ENCODE measurements at places on chromosomes 7 and 10. TPM values are rescaled to one million over a fixed set of nuclear protein-coding genes. Genes with fewer than 3 reads are reported as not detected.

- no peak overlapping the region for H3K4me3 ChIP-seq
- no peaks in the 10 kb centered on the region for H3K36me3 ChIP-seq
- no peak overlapping the region for H3K27ac ChIP-seq
- no peak for DNase-seq
These were observed 205.4 kb downstream of the FANK1 start for GRCh38 chr10:126101736-126102135.

DNA sequence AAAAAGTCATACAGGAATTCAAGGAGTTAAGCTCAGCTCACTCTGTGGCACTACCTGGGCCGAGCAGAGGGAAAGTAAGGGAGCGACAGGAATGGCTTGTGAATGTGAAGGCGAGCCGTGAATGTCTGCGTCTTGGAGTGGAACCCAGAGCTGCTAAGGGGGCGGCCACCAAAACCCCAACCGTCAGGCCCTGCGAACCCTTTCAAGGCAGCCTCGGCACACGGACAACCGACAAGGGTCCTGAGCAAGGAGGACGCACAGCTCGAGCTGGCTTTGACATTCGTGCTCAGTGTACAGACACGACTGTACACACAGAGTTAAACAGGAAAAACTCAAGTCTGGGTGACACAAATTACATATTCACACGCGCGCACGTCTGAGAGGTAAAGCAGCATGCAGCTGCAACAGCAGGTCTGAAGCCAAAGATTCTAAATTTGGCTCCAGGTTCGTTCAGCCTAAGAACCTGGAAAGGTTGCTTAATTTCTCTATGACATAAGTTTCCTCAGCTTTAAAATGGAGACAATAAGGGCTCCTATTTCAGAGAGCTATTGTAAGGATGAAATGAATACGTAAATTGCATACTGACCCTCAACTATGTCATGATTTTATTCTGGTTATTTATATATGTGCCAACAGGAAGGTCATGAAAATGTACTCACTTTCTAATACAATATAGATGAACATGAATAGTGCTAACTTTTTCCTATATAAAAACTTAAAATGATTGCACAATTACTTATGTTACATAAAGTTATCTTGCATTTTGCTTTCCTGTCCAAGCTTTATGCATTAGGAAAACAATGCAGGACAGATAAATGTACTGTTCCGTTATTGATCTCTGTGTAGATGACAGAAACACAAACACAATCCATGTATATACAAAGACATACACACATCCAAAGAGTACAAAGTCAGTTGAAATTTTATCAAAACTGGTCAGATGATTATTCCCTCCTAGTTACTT lies 192.9 kb downstream of the ZMYND11 start:
- H3K4me1 ChIP-seq: peaks cover 6% of the 10 kb centered on the region
- H3K36me3 ChIP-seq: no peaks in the 10 kb centered on the region
- H3K27me3 ChIP-seq: no peaks in the 10 kb centered on the region
- H3K27ac ChIP-seq: no peak overlapping the region
- DNase-seq: no peak

GRCh38 chr7:117250801-117251200 lies 72.1 kb downstream of the WNT2 start:
- DNase-seq: no peak
- no peak overlapping the region for H3K4me3 ChIP-seq
- no peaks in the 10 kb centered on the region for H3K27me3 ChIP-seq
- no peaks in the 10 kb centered on the region for H3K4me1 ChIP-seq
- no peaks in the 10 kb centered on the region for H3K36me3 ChIP-seq
- H3K27ac ChIP-seq: no peak overlapping the region

GRCh38 chr10:71554671-71555070 lies 158.0 kb downstream of the CDH23 start:
- no peak for DNase-seq
- no peaks in the 10 kb centered on the region for H3K36me3 ChIP-seq
- H3K4me1 ChIP-seq: no peaks in the 10 kb centered on the region
- no peak overlapping the region for H3K4me3 ChIP-seq

GRCh38 chr10:4720463-4720862 lies 105.5 kb upstream of the AKR1E2 start:
- H3K27me3 ChIP-seq: no peaks in the 10 kb centered on the region
- H3K4me1 ChIP-seq: no peaks in the 10 kb centered on the region
- no peaks in the 10 kb centered on the region for H3K36me3 ChIP-seq

DNA sequence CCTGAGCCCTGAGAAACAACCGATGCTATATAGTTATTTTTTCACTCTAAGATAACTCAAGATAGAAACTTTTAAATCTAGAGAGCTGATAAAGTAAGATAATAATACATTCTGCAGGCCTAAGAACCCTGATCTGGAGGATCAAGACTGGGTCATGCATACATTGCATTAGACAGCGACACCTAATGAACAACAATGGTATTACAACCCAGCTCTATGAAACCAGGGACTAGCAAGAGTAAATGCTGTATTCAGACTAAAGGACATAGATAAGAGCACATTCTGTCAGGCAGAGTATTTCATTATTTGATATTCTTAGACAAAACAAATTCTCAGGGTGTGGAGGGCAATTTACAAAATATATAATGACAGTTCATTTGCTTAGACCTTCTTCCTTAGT lies 148.6 kb downstream of the GRK5 start:
- H3K27me3 ChIP-seq: no peaks in the 10 kb centered on the region
- H3K27ac ChIP-seq: no peak overlapping the region
- H3K36me3 ChIP-seq: no peaks in the 10 kb centered on the region
- DNase-seq: no peak
- H3K4me3 ChIP-seq: no peak overlapping the region

DNA sequence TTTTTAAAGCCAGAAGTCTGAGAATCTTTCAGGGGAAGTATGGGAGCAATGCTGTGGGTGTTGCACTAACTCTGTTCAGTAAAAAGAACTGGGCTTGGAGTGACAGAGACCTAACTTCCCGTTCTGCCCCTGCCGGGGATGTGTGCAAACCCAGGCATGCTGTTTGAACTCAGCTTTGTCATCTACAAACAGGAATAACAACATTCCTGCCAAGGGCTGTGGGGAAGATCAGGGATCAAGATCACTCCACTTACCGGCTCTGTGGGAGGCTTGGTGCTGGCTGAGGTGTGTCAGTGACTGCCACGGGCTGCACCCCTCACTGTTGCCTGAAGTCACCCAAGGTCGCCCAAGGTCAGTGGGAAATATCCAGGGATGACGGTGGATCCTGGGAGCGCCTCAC lies 23.1 kb upstream of the DRGX start:
- H3K4me1 ChIP-seq: no peaks in the 10 kb centered on the region

DNA sequence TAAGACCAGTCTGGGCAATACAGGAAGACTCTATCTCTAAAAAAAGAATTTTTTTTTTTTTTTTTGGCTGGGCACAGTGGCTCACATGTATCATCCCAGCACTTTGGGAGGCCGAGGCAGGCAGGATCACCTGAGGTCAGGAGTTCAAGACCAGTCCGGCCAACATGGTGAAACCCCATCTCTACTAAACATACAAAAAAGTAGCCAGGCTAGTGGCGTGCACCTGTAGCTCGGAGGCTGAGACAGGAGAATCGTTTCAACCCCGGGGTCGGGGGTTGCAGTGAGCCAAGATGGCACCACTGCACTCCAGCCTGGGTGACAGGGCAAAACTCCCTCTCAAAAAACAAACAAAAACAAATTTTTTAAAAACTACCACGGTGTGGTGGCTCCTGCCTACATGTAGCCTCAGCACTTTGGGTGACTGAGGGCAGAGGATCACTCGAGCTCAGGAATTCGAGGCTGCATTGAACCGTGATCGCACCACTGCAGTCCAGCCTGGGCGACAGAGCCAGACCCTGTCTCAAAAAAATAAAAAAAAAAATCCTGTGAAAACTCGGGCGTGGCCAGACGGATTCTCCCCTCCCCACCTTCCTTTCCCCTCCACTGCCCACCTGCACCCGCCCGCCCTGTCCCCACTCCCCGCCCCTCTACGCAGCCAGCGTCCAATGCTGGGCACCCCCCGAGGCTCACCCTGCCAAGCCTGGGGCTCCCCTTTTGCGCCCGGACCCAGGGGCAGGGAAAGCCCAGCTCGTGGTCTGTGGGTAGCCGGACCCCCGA lies 745 bp upstream of the ORAI2 start:
- no peaks in the 10 kb centered on the region for H3K27me3 ChIP-seq
- H3K4me1 ChIP-seq: peaks cover 85% of the 10 kb centered on the region
- peaks cover 17% of the 10 kb centered on the region for H3K36me3 ChIP-seq
- peak overlapping the region; percentile 96 for H3K4me3 ChIP-seq
- no peak for DNase-seq

DNA sequence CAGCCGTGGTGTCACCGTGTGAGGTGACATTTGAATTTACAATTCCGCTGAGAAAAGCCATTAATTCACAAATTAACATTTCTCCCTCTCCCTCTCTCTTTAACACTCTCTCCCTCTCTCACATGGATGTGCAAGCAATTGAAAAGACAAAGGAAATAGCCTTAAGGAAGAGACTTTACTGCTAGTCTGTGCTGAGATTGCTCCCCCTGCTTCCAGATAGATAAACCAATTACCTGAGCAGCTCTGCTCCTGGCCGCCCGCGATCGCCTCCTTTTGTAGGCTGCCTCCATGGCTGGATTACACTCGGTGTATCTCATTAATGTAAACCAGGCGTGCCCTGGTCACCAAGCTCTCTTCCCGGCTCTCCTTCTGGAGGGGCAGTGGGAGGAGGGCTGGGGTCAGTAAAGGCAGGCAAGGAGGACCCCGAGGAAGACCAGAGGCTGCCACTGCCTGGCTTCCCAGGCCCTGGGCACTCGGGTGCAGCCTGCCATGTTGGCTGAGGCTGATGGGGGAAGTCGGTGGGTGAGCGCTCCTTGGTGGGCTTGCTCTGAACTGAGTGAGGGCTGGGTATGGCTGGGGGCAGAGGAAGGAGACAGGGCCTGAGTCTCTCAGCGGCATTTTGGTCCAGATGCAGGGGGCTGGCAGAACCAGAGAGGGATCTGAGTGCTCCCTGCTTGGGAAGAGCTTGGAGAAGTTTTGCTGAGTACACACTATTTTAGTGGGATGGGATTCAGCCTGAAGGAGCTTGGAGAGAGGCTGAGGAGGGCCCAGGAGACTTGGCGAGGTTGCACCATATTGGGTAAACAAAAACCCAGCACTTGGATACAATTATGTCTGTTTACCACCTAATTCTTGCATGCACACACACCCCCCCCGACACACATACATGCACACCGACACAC lies 42.9 kb downstream of the PAX2 start:
- DNase-seq: no peak
- H3K4me1 ChIP-seq: no peaks in the 10 kb centered on the region
- H3K4me3 ChIP-seq: no peak overlapping the region
- no peaks in the 10 kb centered on the region for H3K36me3 ChIP-seq

GRCh38 chr10:75070961-75071428 lies 40.5 kb upstream of the SAMD8 start:
- no peaks in the 10 kb centered on the region for H3K4me1 ChIP-seq
- no peaks in the 10 kb centered on the region for H3K27me3 ChIP-seq
- no peak for DNase-seq
- H3K27ac ChIP-seq: no peak overlapping the region
- H3K36me3 ChIP-seq: no peaks in the 10 kb centered on the region

DNA sequence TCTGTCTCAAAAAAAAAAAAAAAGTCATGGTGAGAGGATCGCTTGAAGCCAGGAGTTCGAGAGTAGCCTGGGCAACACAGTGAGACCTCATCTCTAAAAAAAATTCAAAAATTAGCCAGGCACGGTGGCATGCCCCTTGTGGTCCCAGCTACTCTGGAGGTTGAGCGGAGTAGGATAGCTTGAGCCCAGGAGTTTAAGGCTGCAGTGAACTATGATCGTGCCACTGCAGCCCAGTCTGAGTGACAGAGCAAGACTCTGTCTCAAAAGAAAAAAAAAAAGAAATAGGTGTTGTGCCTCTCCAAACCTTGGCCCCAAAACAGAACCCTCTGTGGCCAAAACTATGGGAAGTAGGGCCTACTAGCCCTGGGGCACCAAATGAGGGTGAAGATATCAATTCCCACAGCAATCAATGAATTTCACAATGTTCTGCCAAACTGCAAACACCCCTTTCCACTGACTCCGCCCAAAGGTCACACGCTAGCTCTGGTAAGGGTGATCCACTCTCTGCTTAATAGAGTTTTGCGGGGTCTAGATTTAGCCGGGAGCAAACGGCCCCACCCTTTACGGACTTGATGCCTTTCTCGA lies 16.9 kb downstream of the SSC4D start:
- H3K4me1 ChIP-seq: peaks cover 39% of the 10 kb centered on the region
- H3K36me3 ChIP-seq: no peaks in the 10 kb centered on the region
- H3K27ac ChIP-seq: peak overlapping the region; percentile 88
- no peaks in the 10 kb centered on the region for H3K27me3 ChIP-seq
- DNase-seq: no peak

- H3K27me3 ChIP-seq: peaks cover 54% of the 10 kb centered on the region
- peak overlapping the region; percentile 4 for H3K27ac ChIP-seq
- H3K36me3 ChIP-seq: no peaks in the 10 kb centered on the region
- peak overlapping the region; percentile 67 for H3K4me3 ChIP-seq
These were observed 1.1 kb downstream of the TET1 start for GRCh38 chr10:68560943-68561864.

GRCh38 chr7:99786726-99787335 lies 2.8 kb upstream of the CYP3A4 start:
- H3K27me3 ChIP-seq: no peaks in the 10 kb centered on the region
- no peak overlapping the region for H3K27ac ChIP-seq
- H3K4me3 ChIP-seq: no peak overlapping the region

DNA sequence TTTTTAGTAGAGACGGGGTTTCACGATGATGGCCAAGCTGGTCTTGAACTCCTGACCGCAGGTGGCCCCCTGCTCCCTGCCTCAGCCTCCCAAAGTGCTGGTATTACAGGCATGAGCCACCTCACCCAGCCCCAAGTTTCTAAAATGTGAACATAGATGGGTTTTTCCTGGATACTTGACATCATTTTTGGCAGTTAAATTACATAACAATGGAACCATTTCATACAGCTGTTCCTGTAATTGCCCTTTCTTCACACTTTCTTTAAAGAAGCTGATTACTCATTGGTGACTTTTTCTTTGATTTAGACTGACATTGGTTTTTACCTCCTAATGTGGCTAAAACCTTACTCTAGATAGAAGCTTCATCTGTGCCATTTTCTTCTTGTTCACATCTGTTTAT lies 5.9 kb downstream of the ZKSCAN1 start:
- H3K27me3 ChIP-seq: no peaks in the 10 kb centered on the region
- H3K36me3 ChIP-seq: peaks cover 42% of the 10 kb centered on the region
- H3K27ac ChIP-seq: no peak overlapping the region
- H3K4me1 ChIP-seq: peaks cover 10% of the 10 kb centered on the region
- DNase-seq: no peak

DNA sequence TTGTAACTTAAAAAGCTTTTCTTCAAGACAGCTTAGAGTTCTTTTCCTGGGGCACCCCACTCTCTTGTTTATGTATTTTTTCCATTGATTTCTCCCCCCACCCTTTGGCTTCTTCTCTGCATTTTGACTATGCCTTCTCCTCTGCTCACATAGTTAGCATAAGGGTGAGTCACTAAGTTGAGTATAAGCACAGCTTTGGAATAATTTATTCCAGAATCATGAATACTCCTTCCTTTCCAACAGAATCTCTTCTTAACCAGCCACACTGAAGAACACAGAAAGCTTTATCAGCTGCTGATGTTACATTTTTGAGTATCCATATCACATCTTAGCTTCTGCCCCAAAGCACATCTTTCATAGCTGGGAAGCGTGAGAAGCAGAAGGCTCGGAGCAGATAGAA lies 449.5 kb upstream of the MKI67 start:
- H3K27ac ChIP-seq: no peak overlapping the region
- H3K27me3 ChIP-seq: peaks cover 13% of the 10 kb centered on the region
- no peaks in the 10 kb centered on the region for H3K36me3 ChIP-seq

Gene STK31
- polyA plus RNA-seq: 0.19 TPM

Gene POLR2J3
- 67.3 TPM for polyA plus RNA-seq

Gene SNX10
- 20.8 TPM for polyA plus RNA-seq

Gene FKBP6
- polyA plus RNA-seq: 0.51 TPM

Gene ZNF467
- 6.0 TPM for polyA plus RNA-seq

Gene RPEL1
- not detected for polyA plus RNA-seq

All from spleen (tissue), 13 donors.